EH (cell line): ENCODE measurements at places on chromosomes 1 and 21.

GRCh38 chr1:28443550-28443949, 62.3 kb upstream of the RCC1 start:
- DNase-seq: no peak

GRCh38 chr1:25854554-25854953, 4.7 kb downstream of the AUNIP start:
- no peak for DNase-seq

DNA sequence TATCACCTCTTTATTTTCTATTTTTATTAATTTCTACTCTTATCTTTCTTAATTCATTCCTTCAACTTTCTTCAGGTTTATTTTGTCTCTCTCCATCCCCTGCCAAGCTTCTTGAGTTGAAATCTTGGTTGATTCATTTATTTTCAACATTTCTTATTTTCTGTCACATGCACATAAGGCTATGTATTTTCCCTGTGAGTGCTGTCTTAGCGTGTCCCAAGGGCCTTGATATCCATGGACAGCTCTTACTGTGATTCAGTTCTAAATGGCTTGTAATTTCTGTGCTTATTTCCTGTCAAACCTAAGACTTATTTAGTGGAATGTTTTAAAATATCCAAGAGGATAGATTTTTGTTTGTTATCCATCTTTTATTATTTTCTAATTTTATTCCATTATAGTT, 36.8 kb upstream of the SCAF4 start:
- no peak for DNase-seq

- DNase-seq: peak; percentile 53
Observed at GRCh38 chr1:29121936-29122681, 1.6 kb downstream of the TMEM200B start.

DNA sequence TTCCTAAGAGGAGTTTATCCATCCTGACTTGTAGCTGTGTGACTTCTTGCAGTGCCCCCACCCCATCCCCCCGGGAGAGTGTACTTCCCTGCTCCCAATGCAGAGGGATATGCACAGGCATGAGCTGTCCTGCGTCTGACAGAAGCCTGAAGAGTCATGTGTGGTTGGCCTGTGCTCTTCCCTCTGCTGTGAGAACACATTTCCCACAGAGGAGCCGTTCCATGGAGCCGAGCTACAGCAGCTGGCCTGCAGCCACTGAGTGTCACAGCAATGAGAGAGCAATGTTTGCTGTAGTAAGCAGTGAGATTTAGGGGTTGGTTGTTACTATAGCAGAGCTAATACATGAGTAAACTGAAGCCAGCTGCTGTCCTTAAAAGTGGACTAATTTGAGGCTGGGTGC, 22.0 kb downstream of the PARS2 start:
- peak; percentile 7 for DNase-seq

- no peak for DNase-seq
Observed at GRCh38 chr1:230195199-230195598, 128.2 kb downstream of the GALNT2 start.

GRCh38 chr1:33188572-33189275, 6.9 kb upstream of the TRIM62 start:
- DNase-seq: peak; percentile 67

DNA sequence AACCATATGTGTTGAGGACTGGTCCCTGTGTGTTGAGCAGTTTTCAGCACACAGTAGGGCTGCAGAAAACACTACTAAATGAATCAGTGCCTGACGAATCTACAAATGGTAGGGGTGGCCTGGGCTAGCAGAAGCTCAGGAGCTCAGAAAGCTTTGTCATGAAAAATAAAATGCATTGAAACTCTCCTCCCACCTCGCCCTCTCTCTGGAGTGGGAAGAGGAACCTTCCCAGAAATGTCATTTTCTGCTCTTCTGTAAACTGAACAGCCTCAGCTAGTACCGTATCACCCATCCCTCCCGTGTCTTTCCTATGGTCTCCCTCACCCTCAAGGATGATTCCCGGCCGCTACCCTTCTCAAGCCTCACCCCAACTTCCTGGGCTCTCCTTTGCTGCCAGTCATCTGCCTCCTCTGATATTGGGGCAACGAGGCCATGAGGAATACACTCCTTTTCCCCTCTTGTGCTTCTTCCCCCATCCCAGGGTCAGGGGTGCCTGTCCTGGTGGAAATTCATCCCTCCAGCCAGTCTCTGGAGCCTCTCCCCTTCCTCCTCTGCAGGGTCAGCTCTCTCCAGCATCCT, 734.5 kb downstream of the PTPRU start:
- DNase-seq: no peak

GRCh38 chr1:171910786-171911185, 69.5 kb downstream of the DNM3 start:
- DNase-seq: no peak

DNA sequence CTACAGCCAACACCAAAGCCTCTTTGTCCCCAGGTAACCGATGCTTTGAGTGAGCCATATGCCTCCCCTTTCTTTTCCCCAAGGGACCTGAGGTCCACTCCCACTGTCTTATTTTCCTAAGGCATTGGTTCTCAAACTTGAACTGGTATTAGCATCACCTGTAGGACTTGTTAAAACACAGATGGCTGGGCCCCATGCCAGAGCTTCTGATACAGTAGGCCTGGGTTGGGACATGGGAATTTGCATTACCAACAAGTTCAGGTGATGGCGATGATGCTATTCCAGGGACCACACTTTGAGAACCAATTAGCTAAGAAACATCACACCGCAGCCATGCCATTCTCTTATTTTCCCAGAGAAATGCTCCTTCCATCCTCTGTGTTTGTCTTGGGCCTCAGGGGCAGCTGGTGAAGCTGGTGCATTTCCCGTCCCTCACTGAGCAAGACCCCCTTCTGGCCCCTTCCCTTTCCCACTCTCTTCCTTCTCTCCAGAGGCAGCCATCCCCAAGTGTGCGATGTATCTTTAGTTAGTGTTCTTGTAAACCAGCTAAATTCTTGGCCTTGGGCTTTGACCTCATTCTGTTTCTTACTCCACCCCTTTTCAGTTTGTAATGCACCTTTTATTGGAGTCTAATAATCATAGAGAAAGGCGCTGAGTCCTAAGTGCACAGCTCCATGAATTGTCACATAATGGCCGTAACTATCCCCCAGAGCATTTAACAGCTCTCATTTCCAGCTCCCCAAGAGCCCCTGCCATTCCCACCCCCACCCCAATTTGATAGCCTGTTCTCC, 14.2 kb upstream of the TTC22 start:
- DNase-seq: no peak

GRCh38 chr21:45317398-45318145, 29.9 kb upstream of the POFUT2 start:
- peak; percentile 96 for DNase-seq

GRCh38 chr1:41888756-41889155, 30.0 kb downstream of the HIVEP3 start:
- no peak for DNase-seq

GRCh38 chr1:28308750-28309149, 20.1 kb upstream of the MED18 start:
- no peak for DNase-seq

DNA sequence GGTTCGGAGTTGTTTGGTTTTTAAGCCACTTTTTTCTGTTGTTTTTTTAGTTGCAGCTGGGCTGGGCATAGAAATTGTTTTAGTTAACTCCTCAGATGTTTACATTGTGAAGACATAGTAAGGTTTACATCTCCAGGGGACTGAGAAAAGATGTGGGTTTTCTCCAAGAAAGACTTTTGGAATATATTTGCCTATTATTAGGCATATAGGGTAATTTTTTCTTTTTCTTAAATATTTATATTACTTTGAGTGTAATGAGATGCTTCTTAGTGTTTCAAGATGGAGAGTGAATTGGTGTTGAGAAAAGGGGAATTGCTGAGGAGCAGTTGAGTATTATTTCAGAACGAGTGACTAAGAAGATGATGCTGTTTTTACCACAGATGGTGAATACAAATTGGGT, 26.6 kb upstream of the PIGK start:
- DNase-seq: no peak

DNA sequence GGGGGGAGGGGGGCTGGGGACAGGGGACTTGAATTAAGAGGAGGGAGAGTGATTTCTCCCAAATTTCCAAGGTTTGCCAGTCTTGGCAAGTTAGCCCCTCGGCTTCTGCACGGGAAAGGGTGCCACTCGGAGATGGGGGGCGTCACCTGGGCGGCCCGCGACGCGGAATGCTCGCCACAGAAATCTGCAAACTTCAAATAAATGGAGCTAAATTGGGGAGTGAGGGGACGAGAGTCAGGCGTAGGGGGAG, 885 bp upstream of the SSBP3 start:
- no peak for DNase-seq

- DNase-seq: peak; percentile 12
Observed at GRCh38 chr1:40638097-40639036, 27.1 kb downstream of the RIMS3 start.

- DNase-seq: no peak
Observed at GRCh38 chr21:34018185-34018584, 55.2 kb upstream of the MRPS6 start.

DNA sequence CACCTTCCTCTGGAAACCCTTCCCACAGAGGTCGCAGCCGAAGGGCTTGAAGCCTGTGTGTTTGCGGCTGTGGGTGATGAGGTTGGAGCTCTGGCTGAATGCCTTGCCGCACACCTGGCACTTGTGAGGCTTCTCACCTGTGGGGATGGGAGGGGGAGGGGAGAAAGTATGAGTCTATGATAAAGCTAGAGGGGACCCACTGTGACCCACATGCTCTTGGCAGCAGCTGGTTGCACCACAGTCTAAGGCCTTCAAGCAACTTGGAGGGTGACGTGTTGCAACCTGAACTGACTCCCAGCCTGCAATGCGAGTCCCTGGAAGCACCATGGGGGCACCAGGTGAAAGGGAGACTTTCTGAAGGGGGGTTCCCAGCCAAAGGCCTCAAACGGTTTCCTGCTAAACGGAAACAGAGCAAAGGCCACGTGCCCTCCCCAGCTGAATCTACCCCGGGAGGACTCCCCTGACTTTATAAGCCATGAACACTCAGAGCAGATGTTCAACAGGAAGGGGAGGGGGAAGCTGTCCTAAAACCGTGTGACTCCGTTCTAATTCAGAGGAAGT, 10.6 kb downstream of the GFI1 start:
- DNase-seq: no peak

GRCh38 chr1:27719286-27720251, 6.2 kb upstream of the FAM76A start:
- peak; percentile 18 for DNase-seq

- DNase-seq: no peak
Observed at GRCh38 chr1:44785029-44785380, 3.0 kb downstream of the BEST4 start.

- DNase-seq: peak; percentile 78
Observed at GRCh38 chr1:150529017-150529416, 13.5 kb downstream of the FALEC start.

GRCh38 chr1:99246152-99246551, 18.1 kb upstream of the PLPPR4 start:
- no peak for DNase-seq

- peak; percentile 45 for DNase-seq
Observed at GRCh38 chr1:155277902-155278688, 832 bp downstream of the HCN3 start.

DNA sequence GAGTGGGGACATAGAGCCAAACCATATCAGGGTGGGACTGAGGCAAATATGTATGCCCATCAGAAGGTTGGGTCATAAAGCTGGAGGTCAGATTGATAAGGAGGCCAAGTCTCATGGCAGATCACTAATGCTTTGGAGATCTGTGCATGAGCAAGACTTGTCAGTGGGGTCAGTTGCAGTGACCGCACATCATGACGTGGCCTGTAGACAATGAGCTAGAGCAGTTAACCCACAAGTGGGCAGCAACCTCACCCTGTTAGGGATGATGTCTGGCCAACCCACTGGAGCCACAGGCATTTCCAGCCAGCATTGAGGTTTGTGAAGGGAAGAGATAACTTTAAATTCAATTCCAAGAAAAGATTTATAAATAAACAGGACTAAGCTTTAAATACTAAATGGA, 66.7 kb downstream of the XCL1 start:
- DNase-seq: peak; percentile 6

- DNase-seq: peak; percentile 19
Observed at GRCh38 chr1:193754732-193755427, 568.5 kb upstream of the B3GALT2 start.

- DNase-seq: no peak
Observed at GRCh38 chr1:247540581-247540980, 4.3 kb upstream of the OR2C3 start.
